ENCODE measurements at places on chromosomes 1 and 21. TPM values are rescaled to one million over a fixed set of nuclear protein-coding genes. Genes with fewer than 3 reads are reported as not detected.

GRCh38 chr1:179195376-179195775 lies 34.1 kb downstream of the ABL2 start:
- no peak overlapping the region for H3K27ac ChIP-seq
- H3K4me3 ChIP-seq, result no peak overlapping the region
- H3K36me3 ChIP-seq, result peaks cover 2% of the 10 kb centered on the region
- peaks cover 24% of the 10 kb centered on the region for H3K4me1 ChIP-seq
- H3K27me3 ChIP-seq, result no peaks in the 10 kb centered on the region

DNA sequence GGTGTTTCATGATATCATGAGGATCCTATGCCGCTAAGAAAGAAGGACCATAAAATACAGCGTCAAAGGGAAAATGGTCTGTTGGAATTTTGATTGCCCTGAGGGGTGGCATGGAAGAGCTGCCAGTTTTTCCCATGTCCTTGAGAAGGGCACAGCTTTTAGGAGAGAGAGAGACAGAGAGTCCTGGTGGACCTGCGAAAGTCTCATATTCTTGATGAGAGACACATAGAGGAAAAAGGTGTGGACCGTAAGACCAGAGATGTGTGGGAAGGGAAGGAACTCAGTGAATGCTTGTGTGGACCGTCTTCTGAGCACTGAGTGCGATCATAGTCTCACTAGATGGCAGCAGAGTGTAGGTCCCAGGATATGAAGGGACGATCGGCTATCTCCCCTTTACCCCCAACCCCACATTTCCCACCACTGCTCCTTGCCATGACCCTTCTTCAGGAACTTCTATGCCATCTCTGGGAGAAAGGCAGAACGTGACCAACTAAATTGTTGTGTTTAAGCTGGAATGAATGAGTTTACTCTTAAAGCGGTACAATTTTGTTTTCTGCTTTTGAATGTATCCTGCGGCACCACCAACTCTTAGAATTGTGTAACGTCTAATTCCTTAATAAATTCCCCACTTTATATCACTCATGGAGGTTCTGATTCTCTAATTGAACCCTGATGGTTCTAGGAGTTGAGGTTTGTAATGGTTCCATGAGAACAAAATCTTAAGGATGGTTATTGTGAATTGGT lies 117.7 kb downstream of the CTH start:
- peaks cover 44% of the 10 kb centered on the region for H3K27me3 ChIP-seq
- peaks cover 2% of the 10 kb centered on the region for H3K36me3 ChIP-seq
- H3K4me1 ChIP-seq, result peaks cover 8% of the 10 kb centered on the region
- no peak overlapping the region for H3K4me3 ChIP-seq
- no peak overlapping the region for H3K27ac ChIP-seq
- no peak for DNase-seq

- H3K27me3 ChIP-seq, result peaks cover 13% of the 10 kb centered on the region
- no peak overlapping the region for H3K4me3 ChIP-seq
- no peak for DNase-seq
- H3K4me1 ChIP-seq, result peaks cover 2% of the 10 kb centered on the region
Observed at GRCh38 chr1:234628089-234628488, 18.1 kb upstream of the IRF2BP2 start.

GRCh38 chr1:114338191-114338890 lies 172.7 kb downstream of the TRIM33 start:
- H3K36me3 ChIP-seq, result no peaks in the 10 kb centered on the region
- no peak overlapping the region for H3K4me3 ChIP-seq
- H3K4me1 ChIP-seq, result peaks cover 37% of the 10 kb centered on the region
- DNase-seq, result no peak
- peak overlapping the region; percentile 30 for H3K27ac ChIP-seq

- no peak for DNase-seq
- H3K27me3 ChIP-seq, result no peaks in the 10 kb centered on the region
- peaks cover 10% of the 10 kb centered on the region for H3K4me1 ChIP-seq
- H3K4me3 ChIP-seq, result no peak overlapping the region
Observed at GRCh38 chr21:33514229-33514628, 22.7 kb upstream of the DNAJC28 start.

- no peak for DNase-seq
- no peak overlapping the region for H3K27ac ChIP-seq
- no peak overlapping the region for H3K4me3 ChIP-seq
- peaks cover 3% of the 10 kb centered on the region for H3K4me1 ChIP-seq
Observed at GRCh38 chr1:212179394-212180076, 105.7 kb upstream of the PPP2R5A start.

DNA sequence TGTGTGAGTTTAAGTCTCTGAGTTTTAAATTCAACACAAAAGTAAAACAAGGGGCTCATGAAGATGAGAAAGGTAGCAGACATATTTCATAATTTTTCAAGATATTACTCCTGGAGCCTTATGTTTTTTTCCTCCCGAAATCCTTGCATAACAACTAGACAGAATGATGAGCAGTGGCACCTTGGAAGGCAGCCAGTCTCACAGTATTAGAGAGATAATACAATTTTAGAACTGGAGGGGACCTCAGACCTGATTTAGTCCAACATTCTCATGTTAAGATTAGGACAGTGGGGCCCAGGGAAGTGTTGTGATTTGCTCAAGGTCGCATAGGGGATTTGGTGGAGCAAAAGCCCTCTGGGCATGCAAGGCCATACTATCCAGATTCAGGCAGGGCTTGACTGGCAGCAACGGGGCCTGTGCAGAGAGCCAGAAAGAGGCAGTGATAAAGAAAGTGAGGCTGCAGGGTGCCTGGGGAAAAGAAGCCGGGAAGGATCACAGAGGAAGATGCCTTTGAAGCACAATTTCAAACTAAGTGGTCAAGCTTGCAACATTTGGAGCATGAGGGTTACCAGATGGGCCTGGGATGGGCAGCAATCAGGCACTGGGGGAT lies 31.4 kb upstream of the BCL9 start:
- peaks cover 3% of the 10 kb centered on the region for H3K36me3 ChIP-seq
- no peak overlapping the region for H3K4me3 ChIP-seq
- H3K27ac ChIP-seq, result no peak overlapping the region
- no peak for DNase-seq
- peaks cover 16% of the 10 kb centered on the region for H3K27me3 ChIP-seq

GRCh38 chr1:224259986-224260385 lies 70.0 kb downstream of the NVL start:
- no peak for DNase-seq
- no peak overlapping the region for H3K27ac ChIP-seq

GRCh38 chr1:232435729-232436128 lies 194.2 kb downstream of the SIPA1L2 start:
- no peaks in the 10 kb centered on the region for H3K27me3 ChIP-seq
- no peak overlapping the region for H3K4me3 ChIP-seq
- H3K36me3 ChIP-seq, result no peaks in the 10 kb centered on the region
- H3K27ac ChIP-seq, result no peak overlapping the region
- DNase-seq, result no peak
- no peaks in the 10 kb centered on the region for H3K4me1 ChIP-seq

- H3K27ac ChIP-seq, result no peak overlapping the region
- no peaks in the 10 kb centered on the region for H3K27me3 ChIP-seq
- no peak for DNase-seq
- H3K4me1 ChIP-seq, result peaks cover 2% of the 10 kb centered on the region
- H3K4me3 ChIP-seq, result no peak overlapping the region
Observed at GRCh38 chr1:45097944-45098343, 85.9 kb downstream of the UROD start.

Gene AADACL4
- not detected for total RNA-seq

Gene PPIAL4G
- 0.42 TPM for total RNA-seq

Gene DNAJC28
- total RNA-seq, result 0.47 TPM

Gene KCNK2
- total RNA-seq, result not detected

Gene SLAMF9
- not detected for total RNA-seq

All from T-helper 17 cell (primary cell).